GM12864 (cell line): ENCODE measurements at places on chromosomes 5 and 9.

- DNase-seq: no peak
Measured at GRCh38 chr5:154840435-154841272, 9.7 kb downstream of the FAXDC2 start.

- peak; percentile 26 for DNase-seq
Measured at GRCh38 chr9:117644133-117644931, 59.9 kb upstream of the TLR4 start.

DNA sequence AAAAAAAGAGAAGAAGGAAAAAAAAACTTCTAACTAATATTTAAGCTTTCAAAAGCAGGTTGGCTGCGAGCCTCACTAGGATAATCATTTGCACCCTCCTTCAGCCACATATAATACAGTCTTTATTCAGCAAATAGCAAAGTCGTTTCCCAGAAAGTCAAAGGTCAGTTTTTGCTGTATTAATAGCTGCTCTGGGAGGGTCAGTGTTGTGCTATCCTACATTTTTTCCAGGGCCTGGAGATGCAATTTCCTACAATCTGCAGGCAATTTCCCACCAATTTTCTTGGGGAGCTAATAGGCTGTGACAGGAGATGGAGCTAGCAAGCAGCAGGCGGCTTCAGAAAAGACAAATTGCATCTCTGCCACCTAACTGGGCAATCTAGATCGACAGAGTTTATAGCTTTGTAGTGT, 136.8 kb downstream of the TLE1 start:
- no peak for DNase-seq

DNA sequence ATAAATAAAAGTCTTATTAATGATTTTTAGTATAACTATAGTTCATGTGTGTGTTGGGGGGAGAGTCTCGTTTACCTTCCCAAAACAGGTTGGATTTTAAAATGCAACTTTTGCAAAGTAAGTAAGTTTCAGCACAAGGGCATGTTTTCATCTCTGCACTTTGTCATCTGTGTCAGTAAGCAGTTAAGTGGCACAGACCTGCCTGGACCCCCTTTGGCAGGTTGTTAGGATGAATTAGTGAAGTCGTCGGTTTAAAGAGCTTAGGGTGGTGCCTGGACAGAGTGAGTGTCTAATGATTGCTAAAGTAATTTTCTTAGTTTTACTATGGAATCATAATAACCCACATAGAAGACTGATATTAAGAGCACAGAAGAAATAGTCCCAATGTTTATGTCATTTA, 74.9 kb downstream of the TRIO start:
- DNase-seq: no peak

DNA sequence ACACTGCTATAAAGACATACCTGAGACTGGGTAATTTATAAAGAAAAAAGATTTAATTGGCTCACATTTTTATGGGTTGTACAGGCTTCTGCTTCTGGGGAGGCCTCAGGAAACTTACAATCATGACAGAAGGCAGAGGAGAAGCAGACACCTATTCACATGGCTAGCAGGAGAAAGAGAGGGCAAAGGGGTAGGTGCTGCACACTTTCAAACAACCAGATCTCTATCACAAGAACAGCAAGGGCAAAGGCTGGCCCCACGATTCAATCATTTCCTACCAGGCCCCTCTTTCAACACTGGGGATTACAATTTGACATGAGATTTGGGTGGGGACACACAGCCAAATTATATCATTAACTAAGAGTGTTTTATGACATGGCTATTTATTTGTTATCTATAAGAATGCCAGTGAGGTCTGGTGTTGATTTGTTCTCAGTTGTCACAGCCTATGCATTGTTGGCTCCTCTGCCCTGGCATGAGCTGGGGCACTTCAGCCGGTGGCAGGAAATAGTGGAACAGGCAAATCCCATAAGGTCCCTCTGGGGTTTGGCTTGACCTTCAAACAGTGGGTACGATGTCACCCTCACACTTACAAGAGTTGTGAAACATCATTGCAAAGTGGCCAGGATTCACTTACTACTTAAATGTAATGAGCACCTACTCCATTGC, 44.1 kb downstream of the SPARC start:
- no peak for DNase-seq

DNA sequence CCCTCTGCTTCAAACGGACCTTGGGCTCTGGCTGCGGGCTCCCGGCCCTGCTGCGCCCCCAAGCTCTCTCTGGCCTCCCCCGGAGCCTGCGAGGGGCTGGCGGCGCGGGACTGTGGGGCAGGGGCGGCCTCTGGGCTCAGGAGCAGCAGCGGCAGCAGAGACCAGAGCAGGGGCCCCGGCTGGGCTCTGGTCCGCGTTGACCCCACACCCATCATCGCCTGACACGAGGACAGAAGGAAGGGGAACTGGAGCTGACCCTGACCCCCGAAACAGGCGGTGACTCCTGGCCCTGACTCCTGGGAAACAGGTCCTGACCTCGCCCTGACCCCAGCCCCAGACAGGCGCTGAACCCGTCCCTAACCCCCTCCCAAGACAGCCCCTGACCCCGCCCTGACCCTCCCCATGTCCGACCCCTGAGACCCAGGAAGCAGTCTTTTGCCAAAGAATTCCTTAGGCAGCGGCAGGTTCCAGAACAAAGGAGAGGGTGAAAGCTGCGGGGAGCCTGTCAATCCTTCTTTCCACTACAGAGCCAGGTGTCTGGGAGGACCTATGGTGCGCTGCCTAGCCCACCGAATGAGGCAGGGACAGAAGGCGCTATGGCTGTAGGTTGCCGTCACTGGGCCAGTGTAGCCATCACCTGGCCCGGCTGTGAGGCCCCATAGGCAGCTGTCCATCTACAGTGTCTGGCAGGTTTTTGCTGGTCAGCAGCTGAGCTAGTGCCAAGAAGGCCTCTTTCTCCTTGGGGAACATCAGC, 74.7 kb upstream of the SPTLC1 start:
- DNase-seq: no peak

- no peak for DNase-seq
Measured at GRCh38 chr9:91101611-91102168, 260.0 kb downstream of the AUH start.

GRCh38 chr5:137310051-137310730, 188.9 kb downstream of the SPOCK1 start:
- DNase-seq: no peak

DNA sequence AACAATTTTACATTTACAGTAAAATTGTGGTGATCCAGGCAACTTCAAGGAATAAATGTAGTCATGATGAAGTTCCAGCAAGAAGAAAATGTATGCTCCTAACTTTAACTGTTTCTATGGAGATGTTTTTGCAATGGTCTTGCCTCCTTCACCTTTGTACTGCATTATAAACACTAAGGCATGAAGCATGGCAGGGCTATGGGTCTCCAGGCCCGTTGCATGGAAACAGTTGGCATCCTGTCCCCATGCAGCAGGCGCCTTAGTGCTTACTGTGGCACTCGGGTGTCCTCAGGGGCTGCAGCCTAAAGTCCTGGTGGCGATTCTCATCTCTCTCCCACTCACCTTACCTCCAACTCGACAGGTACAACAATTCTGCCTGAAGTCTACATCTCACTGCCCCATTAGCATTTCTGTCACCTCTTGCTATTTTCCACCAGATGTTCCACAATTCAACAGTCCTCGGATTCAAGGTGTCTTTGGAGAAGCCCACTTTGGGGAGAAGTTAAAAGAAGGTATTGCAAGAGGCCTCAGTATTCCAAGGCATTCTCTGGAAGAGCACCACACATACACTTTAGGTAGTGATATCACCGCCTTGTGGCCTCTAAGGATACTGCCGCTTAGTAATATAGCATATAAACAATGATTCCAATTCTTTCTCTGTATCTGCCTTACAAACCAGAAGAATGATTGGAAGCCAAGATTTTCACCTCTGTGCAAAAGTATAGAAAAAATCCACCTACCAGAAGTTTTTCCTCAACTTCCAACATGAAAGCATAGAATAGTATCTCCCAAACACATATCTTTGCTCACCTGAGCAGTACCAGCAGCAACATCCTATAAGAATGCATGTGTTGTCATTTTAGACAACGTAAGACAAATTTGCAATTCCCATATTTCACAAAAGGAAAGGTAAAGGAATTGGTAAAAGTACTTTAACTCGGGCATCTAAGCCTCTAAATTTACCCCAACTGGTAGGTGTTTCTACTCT, 5.1 kb downstream of the LIFR start:
- DNase-seq: no peak

GRCh38 chr5:107878661-107879060, 207.9 kb upstream of the EFNA5 start:
- no peak for DNase-seq

- DNase-seq: no peak
Measured at GRCh38 chr5:143052967-143053682, 282.9 kb downstream of the ARHGAP26 start.

- DNase-seq: no peak
Measured at GRCh38 chr9:122360891-122361290, 9.9 kb upstream of the PTGS1 start.

GRCh38 chr5:179747811-179748210, 15.2 kb downstream of the MAML1 start:
- DNase-seq: no peak

GRCh38 chr9:86122311-86122710, 23.0 kb upstream of the GOLM1 start:
- no peak for DNase-seq

DNA sequence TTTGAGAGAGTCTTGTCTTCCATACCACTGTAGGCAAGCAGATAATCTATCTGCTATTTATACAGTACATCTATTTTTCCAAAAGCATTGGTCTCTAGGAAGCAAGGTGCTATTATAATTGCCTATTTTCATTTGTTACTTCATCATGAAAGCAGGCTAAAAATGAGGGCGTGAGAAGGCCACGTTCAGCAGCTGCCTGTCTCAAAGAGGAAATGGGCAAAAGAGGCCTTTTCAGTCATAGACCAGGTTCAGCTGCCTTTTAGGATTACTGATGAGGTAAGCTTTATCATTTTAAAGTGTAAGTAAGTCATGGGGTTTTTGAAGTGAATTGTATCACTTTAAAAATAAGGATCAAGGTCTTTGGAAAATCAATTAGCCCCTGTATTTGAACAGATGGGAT, 1091.1 kb upstream of the DMAC1 start:
- no peak for DNase-seq

DNA sequence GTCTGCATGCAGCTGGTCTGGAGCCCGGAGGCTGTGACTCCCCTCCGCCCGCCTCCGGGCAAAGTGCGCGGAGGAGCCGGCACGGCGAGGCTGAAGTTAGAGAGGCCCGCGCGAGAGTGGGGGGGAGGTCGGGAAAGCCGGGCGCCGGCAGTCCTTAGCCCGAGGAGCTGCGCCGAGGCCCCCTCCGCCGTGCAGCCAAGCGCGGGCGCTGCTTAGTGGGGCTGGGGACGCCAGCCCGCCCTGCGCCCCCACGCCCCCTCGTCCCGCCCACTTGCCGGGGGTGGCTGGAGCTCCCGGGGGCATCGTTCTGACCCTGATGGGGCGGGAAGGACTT, 403 bp downstream of the NINJ1 start:
- no peak for DNase-seq

DNA sequence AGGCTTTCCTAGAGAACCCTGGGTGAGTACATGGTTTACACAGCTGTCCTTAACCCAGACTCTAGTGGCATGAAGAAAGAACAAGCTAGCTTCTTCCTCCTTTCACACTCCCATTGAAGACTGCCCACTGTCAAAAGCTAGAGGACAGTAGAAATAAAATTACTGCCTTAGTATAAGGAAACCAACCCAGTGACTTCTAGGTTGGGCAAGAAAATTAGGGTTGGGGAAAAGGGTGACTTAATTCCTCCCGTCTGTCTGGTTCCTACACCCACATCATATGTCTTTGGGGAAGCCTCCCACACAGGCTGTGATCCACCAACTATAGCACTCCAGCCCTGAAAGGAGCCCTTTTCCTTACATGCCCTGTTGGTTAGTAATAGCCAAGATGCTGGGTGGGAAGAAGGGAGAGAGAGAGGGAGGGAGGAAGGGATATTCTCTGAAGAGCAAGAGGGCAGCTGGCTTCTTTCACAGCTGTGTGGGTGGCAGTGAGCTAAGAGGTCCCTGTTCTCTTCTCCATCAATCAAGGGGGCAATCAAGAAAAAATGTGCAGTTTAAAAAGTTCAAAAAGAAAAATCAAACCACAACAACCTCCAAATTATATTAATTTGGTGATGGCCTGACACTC, 21.7 kb downstream of the HBEGF start:
- DNase-seq: no peak

- no peak for DNase-seq
Measured at GRCh38 chr9:108551030-108551841, 304.6 kb downstream of the ACTL7B start.

DNA sequence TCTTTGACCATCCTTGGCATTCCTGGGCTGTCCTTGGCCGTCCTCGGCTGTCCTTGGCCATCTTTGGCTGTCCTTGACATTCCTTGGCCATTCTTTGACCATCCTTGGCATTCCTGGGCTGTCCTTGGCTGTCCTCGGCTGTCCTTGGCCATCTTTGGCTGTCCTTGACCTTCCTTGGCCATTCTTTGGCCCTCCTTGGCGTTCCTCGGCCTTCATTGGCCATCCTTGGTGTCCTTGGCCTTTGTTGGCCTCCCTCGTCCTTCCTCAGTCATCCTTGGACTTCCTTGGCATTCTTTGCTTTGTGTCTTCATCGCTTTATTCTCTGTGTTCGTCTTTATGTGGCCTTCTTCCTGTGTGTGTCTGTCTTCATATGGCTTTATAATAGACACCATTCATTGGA, 20.7 kb downstream of the NDUFS6 start:
- no peak for DNase-seq

DNA sequence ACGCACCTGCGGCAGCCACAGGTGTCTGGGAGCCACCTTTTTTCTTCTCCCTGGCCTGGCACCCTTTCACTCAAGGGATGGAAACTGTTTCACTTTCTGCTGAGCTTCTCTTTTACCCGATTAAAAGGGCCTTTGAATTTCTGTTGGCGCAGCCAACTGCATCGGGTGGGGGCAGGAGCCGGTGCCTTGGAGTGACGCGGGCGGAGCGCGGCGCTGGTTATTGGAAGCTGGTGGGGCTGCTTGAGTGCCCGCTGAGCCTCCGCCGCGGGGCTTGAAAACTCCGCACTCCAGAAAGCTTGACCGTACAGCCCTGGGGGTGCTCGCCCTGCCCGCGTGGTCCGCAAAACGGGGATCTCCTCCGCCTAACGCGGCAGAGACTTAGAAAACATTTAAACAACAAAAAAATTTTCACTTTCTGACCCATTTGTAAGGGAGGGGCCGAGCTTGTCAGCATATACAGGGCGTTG, 52.0 kb upstream of the TJP2 start:
- DNase-seq: no peak

DNA sequence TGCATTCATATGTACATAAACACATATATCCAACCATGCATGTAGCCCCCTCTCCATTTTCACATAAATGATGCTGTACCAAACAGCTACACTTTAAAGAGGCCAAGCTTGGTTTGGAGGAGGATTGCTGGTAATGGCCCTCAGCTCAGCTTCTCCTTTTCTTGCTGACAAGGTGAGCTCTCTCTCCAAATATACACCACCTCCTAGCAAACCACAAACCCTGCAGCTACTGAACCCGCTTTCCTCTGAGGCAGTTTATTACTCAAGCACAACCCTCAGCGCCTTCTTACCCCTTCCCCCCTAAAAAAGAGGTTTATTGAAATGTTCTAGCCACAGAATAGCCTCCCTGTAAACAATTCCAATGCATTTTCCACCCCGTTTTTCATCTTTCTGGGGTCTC, 54.0 kb downstream of the ALG2 start:
- DNase-seq: no peak

- DNase-seq: no peak
Measured at GRCh38 chr5:66744040-66744439, 147.8 kb downstream of the MAST4 start.

GRCh38 chr5:1777281-1778137, 22.1 kb downstream of the MRPL36 start:
- no peak for DNase-seq
